ENCODE measurements at places on chromosomes 12 and 14.
A peak's percentile ranks its signal among the peaks of the same experiment; 100 is the strongest.

GRCh38 chr14:69288956-69289705, 29.2 kb downstream of the GALNT16 start:
- DNase-seq: no peak

DNA sequence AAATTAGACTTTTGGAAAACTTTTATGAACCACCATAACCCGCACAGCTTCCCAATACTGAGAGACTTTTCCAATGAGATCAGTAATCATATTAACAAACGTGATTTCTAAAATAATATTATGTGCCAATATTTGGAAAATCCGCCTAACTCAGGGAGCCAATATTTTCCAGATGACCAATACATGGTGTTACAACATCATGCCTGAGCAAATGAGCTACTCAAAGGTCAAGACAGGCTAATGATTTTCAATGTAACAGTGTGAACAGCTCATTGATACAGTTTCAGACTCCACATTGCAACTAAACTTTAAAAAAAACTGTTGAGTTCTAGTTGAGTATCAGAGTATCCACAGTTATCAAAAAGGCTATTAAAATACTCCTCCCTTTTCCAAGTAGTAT, 46.8 kb downstream of the RNF34 start:
- DNase-seq: no peak

- no peak for DNase-seq
Observed at GRCh38 chr14:74908861-74909341, 14.2 kb downstream of the RPS6KL1 start.

- no peak for DNase-seq
Observed at GRCh38 chr14:99183311-99183710, 88.7 kb downstream of the BCL11B start.

DNA sequence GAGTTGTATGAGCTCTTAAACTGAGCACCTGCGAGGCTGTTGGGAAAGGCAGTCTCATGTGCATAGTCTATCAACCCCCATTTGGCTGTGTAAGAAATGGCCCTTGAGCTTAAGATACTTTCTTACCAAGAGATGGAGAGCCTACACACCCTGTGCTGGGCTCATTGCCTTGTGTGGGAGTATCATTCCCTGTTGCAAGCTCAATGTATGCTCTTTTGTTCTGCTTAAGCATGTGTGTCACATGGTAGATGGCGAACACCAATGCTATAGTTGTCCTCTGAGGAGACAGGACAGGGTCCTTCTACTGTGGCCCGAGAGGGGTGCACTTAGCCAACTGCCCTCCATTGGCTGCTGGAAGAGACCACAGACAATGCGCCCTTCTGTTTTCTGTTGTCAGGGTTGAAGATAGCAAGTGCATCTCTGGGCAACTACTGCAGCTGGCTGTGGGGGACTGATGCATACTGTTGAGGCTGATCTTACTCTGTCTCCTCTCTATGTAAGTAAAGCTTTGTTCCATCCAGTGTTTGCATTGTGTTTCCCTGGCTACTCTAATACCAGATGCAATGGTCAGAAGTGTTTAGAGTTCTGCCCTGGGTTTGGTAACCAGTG, 79.5 kb downstream of the PTPRB start:
- DNase-seq: no peak

GRCh38 chr14:65019944-65020566, 33.4 kb downstream of the FNTB start:
- DNase-seq: peak; percentile 10

DNA sequence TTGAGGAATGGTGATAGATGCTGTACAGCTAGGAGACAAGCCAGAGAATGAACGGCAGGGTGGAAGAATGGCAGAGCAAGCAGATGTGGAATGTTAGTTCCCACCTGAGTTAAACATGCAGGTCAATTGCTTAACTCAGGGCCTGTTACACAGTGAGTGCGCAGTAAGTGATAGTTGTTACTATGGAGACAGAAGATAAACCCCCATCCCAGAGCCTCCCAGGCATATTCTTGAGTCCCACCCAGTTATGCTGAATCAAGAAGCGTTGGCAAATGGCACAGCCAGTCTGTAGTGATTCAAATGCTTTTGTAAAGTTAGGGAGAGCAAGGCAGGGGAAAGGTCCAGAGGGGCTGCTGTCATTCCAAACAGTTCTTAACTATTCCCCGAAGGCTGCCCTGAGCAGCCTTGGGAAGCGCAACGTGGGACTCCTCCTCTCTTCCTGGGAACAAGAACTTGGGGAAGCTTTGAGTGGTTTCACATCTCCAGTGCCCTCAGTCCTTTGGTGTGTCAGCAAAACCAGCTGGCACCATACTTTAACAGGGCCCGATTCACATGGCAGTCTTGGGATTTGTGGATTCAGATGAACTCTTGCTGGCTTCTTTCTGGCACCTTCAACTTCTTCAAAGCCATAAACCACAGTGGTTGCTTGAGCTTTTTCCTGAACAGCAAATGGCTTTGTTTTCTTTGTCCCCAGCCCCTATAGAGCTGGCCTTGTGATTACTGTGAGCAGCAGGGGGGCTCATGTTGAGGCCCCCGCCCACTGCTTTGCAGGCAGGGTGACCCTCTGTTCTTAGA, 66.4 kb downstream of the PPM1A start:
- DNase-seq: no peak
